ENCODE measurements at places on chromosomes 6 and 20.

GRCh38 chr6:29816030-29816429 lies 11.6 kb upstream of the HLA-G start:
- DNase-seq, result no peak

GRCh38 chr6:156840136-156840535 lies 63.0 kb downstream of the ARID1B start:
- no peak for DNase-seq

GRCh38 chr6:120876931-120877330 lies 457.3 kb downstream of the TBC1D32 start:
- DNase-seq, result no peak

DNA sequence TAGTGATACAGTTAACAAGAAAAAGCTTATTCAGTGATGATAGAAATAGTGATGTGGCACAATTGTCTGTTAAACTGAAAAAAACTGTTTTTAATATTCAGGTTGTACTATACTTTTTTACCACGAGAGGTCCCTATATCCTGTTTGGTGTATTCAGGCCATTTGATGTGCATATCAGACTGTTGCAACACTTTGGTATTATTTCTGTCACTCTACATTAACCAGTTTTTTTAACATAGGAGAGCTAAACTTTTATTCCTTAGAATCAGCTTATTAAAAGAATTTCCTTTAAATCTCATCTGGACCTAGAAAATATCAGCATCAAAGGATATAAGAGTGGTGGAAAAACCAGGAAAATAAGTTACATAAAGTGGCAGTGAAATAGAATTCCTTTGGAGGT lies 36.8 kb downstream of the TSPYL4 start:
- DNase-seq, result peak; percentile 30

GRCh38 chr20:63771046-63771707 lies 31.6 kb downstream of the SLC2A4RG start:
- no peak for DNase-seq

- no peak for DNase-seq
These were observed 102.0 kb downstream of the BTBD3 start for GRCh38 chr20:12019715-12020114.

- no peak for DNase-seq
These were observed 3.6 kb downstream of the MAPK13 start for GRCh38 chr6:36133912-36134311.

- no peak for DNase-seq
These were observed 11.6 kb upstream of the ITPR3 start for GRCh38 chr6:33609528-33609927.

GRCh38 chr6:27617046-27617687 lies 144.3 kb upstream of the ZNF184 start:
- DNase-seq, result no peak

GRCh38 chr6:403659-404655 lies 12.4 kb downstream of the IRF4 start:
- DNase-seq, result no peak

GRCh38 chr20:15619341-15619740 lies 953.9 kb downstream of the KIF16B start:
- no peak for DNase-seq

- DNase-seq, result no peak
These were observed 8.3 kb downstream of the CD24 start for GRCh38 chr6:106966229-106966628.

DNA sequence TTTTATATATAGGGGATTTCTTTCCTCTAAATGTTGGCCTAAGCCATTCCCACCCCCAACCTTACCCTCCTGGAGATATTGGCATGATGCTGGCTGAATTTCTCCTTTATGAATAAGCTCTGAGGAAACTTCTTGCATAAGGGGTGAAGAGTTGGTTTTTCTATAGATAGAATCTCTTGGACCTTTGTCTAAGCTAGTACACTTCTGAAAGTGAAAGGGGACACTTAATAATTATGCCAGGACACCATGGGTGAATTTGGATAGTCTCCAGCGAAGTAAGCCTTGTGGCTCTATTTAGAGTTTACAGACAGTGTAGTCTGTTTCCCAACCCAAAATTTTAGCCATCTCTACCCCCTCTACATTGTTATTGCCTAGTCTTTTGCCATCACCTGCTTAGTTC lies 27.1 kb upstream of the FABP7 start:
- DNase-seq, result no peak

DNA sequence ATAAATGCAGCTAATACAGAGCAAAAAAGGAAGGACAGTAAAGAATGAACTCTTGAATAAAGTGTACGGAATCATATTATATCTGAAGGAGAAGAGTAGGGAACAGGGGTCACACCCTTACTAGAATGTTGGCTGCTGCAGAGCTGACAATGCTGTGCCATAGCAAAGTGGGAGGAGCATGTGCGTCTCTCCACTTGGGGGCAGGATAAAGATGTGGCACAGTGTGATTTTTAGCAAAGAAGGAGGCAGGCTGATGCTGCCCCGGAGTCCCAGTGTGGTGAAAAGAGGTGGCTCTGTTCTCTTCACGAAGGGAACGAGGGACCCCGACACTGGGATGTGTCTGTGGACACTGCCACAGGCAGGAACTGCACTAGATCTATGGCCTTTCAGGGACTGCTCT lies 67.5 kb downstream of the INSM1 start:
- no peak for DNase-seq

DNA sequence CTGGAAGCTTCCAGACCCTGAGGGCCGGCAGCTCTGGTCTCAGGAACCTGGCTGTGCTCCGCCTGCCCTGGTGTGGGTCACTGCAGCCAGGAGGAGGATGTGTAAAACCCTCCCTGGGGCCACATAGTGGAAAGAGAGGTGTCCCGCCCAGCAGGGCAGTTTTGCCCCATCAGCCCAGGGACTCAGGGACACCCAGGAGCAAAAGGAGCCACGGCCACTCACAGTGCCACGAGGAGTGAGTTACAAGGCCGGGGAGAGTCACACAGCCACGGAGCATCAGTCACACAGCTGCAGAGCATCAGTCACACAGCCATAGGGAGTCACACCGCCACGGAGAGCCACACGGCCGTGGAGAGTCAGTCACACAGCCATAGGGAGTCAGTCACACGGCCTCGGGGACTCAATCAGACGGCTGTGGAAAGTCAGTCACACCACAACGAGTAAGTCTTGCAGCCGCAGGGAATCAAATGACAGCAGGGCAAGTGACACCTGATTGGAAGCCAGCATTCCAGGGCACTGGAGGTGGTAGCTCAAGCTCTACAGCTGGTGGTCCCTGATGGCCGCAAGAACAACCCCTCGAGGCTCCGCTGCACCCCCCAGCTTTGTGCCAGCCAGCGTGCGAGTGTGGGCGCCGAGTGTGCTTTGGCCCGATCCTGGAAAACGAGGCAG lies 60.9 kb downstream of the DLL1 start:
- no peak for DNase-seq
